ENCODE measurements at places on chromosomes 13 and 19. TPM values are rescaled to one million over a fixed set of nuclear protein-coding genes. Genes with fewer than 3 reads are reported as not detected.

MAG gene
- not detected for total RNA-seq

LYL1 gene
- 35.5 TPM for total RNA-seq

PDX1 gene
- not detected for total RNA-seq

SLC8A2 gene
- not detected for total RNA-seq

ZNF570 gene
- 8.3 TPM for total RNA-seq

ZNF729 gene
- total RNA-seq, result not detected

LILRB1 gene
- total RNA-seq, result 211 TPM
